ENCODE measurements at places on chromosomes 11 and 22.

GRCh38 chr11:15006139-15006759 is 34.1 kb upstream of the CALCA start:
- no peak for DNase-seq

GRCh38 chr11:15157181-15157580 is 42.5 kb downstream of the INSC start:
- DNase-seq, result no peak

GRCh38 chr11:43868852-43869567 is 11.6 kb upstream of the ALKBH3 start:
- DNase-seq, result peak; percentile 27

DNA sequence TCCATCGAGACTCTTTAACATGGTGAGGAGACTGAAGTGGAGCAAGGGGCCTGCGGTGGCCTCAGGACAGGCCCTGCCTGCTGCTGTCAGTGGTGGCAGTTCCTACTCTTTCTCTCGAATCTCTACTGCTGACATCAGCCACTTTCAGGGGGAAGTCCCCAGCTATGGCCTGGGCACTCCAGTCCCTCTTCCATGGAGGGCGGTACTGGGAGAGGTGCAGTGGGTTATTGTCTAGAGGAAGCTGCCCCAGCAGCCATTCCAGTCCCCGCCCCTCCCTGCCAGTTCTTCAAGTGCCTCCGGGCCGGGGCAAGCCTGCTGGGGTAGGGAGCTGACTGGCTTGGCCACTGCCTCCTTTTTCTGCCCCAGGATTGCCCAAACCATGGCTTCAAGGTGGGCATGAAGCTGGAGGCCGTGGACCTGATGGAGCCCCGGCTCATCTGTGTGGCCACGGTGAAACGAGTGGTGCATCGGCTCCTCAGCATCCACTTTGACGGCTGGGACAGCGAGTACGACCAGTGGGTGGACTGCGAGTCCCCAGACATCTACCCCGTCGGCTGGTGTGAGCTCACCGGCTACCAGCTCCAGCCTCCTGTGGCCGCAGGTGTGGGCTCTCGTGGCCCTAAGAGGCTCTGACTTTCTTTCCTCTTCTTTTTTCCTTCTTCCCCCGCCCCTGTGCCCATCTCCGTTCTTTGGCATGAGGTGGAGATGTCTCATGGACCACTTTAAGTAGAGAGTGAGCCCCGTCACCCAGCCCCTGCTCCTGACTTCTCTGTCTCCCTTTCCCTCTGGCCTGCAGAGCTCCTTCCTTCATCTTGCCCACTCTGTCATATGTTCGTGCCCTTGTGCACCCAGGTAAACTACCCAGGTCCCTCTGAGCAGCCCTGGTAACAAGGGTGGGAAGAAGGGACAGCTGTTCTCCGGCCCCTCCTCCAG is 13.7 kb downstream of the CHADL start:
- DNase-seq, result no peak

DNA sequence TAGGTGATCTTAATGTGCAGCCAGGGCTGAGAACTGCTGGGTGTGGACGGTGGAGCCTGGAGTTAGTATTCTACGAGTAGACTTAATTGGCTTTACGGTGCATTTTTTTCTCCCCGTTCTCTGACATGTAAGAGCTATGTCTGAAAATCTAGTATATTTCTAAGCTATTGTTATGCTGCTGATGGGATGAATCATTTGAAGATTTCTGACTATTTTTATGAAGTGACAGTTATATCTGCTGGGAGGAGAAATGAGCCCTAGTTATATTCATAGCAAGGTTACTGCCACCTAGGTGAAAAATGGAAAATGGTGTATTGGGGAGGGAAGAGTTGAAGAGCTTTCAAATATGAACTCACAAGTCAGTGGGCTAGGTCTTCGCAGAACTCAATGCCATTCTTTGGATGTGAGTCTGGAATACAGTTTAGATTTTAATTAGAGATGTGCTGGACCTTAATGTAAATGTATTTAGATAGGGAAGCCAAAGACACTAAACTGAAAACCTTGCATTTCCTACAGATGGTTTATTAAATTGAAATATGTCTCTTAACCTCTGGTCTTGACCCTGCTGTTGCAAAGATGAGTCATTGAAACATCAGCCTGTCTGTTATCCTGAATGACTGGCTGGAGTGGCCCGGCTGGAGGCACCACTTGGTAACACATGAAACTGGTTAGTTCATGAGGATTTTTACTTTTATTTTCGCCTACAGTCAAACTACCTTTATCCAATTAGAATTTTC is 293.7 kb downstream of the DDX10 start:
- no peak for DNase-seq

- no peak for DNase-seq
Measured at GRCh38 chr11:67057205-67057672, 592 bp downstream of the RHOD start.

GRCh38 chr11:22456993-22457762 is 119.0 kb downstream of the SLC17A6 start:
- DNase-seq, result no peak

GRCh38 chr11:2314525-2315394 is 12.9 kb downstream of the TSPAN32 start:
- DNase-seq, result no peak

- DNase-seq, result no peak
Measured at GRCh38 chr11:79185351-79185750, 255.5 kb downstream of the TENM4 start.

DNA sequence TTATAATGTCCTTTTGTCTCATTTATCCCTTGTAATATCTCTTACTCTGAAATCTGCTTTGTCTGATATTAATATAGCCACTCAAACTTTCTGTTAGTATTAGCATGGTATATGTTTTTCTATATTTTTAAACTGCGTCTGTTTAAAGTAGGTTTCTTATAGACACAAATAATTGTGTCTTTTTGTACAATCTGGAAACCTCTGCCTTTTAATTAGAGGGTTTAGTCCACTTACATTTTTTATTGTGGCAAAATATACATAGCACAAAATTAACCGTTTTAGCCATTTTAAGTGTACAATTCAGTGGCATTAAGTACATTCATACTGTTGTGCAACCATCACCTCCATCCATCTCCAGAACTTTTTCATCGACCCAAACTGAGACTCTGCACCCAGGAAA is 28.6 kb downstream of the PARVG start:
- DNase-seq, result no peak

- DNase-seq, result no peak
Measured at GRCh38 chr11:134417871-134418840, 6.1 kb upstream of the B3GAT1 start.

DNA sequence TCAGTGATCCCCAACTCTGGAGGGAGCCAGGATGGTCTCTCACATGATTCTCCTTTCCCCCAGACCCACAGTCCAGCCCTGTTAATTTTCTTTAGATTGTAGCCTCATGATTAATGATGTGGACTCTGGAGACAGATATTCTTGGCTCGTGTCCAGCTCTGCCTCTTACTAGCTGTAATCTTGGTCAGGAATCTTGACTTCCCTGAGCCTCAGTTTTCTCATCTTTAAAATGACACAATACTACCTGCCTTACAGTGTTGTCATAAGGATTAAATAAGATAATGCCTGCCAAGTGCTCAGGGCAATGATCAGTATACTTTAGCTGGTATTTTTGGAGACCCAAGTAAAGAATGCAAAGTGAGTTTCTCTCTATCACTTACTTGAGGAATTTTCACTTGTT is 60.0 kb downstream of the SPECC1L start:
- DNase-seq, result no peak

DNA sequence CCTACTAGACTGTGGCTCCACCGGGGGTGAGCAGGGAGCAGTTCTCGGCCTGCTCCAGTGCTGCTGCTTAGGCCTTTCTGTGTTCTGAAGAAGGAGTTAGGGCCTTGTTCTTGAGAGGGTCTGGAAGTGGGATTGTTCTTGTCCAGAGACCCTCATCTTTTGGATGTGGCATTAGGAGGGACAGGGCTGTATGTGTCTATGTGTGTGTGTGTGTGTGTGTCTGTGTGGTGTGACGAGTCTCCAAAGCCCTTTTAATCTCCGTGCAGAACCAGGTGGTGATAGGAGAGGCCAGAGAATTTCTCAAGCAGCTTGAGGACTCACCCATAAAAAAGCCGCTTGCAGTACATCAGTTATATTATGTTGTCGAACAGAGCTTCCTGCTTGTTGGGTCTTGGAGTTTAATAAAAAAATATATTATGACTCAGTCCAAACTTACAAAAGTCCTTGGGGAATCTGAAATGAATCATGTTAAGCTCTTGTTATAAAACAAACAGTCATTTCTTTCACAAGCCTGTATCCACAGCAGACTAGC is 196.5 kb downstream of the TENM4 start:
- DNase-seq, result no peak

- no peak for DNase-seq
Measured at GRCh38 chr11:19389787-19390303, 149.1 kb upstream of the E2F8 start.

- peak; percentile 46 for DNase-seq
Measured at GRCh38 chr11:125923012-125923579, 18.8 kb downstream of the DDX25 start.

DNA sequence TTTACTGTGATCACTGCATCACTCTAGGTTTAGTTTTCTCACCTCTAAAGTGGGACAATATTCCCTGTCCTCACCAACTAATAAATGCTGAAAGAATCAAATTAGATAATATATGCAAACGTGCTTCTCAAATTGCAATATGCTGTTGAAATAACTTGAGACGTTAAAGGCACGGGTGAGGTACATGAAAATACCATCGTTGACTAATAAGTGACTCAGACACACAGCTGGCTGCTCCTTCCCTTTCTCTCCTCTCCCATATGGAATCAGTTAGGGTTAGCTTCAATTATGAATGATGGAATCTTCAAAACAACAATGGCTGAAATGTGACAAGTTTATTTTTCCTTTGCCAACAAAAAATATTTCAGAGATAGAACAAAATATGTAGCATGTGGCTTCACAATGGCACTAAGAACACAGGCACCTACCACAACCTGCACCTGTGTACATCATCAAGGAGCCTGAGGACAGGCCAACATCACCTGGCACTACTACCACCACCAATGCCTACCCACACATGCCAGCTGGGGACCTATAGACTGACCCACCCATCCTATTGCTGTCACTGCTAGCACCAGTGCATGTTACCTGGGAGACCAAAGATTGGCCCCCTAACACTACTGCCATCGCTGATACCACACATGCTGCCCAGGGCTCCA is 13.7 kb downstream of the GDPD4 start:
- no peak for DNase-seq

- no peak for DNase-seq
Measured at GRCh38 chr11:22430141-22430541, 92.0 kb downstream of the SLC17A6 start.

DNA sequence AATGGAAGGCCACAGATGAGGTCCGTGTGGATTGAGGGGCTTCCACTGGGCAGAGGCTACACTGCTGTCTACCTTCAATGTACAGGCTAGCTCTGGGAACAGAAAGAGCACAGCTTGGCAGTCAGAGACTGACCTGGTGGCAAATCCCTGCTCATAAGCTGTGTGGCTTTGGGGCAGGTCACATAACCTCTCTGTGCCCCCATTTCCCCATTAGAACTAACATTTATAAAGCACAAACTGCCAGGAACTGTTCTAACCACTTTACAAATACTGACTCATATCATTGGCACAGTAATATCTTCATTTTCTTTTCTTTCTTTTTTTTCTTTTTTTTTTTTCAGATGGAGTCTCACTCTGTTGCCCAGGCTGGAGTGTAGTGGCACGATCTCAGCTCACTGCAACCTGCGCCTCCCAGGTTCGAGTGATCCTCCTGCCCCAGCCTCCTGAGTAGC is 3.1 kb downstream of the FOSL1 start:
- DNase-seq, result no peak

DNA sequence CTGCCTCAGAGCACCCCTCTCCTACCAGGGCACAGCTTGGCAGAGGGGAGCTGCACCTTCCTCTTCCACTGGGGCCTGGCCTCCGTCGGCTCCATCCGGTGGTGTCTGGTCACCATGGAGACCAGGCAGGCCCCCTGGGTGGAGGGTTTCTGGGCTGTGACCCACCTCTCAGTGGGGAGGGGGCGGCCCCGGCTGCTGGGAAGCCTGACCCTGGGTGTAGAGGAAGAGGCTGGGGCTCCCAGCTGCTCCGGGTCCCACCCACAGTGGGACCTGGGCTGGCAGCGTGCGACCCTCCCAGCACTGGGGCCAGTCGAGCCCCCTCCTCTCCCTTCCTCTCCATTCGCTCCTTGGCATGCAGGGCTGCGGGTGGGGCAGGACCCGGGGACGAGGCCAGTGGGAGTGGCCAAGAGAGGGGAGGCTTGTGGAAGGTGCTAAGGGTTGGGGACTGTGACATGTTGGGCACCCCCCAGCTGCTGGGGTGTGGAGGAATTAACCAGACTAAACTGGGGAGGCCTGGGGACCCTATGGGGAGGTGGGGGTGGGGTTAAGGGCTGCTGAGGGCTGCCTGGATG is 46.8 kb downstream of the BRSK2 start:
- no peak for DNase-seq

DNA sequence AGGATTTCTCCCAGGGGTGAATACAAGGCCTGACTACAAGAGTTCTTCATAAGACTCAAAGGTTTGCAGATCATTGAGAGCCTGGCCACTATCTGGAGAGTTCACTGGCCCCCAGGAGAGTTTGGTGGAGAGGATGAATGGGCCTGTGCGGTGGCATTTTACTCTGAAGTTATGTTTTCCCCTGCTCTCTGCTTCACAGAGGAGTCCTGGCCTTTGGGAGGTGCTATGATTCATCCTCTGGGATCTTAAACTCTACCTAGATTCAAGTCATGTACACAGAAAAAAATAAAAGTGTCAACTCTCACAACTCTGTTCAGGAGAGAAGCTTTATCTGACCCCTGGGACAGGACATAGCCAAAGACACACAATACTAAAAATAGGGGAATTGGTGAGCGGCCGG is 159.1 kb upstream of the CARD18 start:
- DNase-seq, result no peak

DNA sequence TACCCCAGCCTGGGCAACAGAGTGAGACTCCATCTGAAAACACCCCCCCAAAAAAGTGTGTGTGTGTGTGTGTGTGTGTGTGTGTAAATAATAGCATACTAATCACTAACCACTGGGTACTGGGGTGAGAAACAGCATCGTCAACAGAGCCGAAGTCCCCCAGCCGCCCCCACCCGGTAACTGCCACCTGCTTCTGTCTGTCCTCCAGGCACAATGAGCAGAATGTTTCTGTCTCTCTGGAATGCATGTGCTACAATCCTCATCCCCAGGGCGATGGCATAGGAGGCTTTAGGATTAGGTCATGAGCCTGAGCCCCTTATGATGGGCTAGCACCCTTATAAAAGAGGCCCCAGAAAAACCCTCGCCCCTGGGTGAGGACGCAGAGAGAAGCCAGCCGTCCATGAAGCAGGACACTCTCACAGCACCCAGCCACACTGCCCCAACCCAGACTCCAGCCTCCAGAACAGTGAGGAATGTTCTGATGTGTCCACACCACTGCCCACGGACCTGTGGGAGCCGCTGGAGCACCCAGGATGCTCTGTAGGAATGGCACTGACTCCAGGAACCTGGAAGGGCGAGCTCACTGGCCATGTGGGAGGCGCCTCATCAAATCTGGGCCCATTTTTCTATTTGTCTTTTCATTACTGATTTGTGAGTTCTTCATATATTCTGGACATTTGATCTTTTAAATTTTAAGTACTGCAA is 9.9 kb downstream of the TTLL8 start:
- DNase-seq, result no peak

Measured in stimulated activated CD4-positive, alpha-beta T cell treated with anti-CD3 and anti-CD28 coated beads, Interleukin-1b, Interleukin-23, amount 100 ng/mL, for 48 hours (primary cell).